ENCODE measurements at places on chromosomes 1 and 21.

GRCh38 chr1:61299463-61299862 lies 217.1 kb downstream of the NFIA start:
- no peak for DNase-seq

- no peak for DNase-seq
These were observed 9.1 kb upstream of the TMEM54 start for GRCh38 chr1:32910319-32910718.

DNA sequence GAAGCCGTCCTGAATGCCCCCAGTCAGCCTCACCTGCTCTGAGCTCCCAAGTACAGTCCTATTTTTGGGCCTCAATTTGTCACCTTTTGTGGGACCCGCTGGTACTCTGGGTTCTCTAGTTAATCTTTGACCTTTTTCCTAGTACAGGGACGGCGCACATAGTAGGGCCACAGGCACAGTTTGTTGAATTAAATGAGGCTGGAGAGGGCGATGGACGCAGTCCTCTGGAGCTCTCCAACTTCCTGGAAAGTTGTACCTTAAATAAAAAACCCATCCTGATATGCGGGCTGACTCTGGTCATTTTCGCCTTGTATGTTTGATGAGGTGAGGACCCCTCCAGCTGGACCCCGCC lies 4.8 kb downstream of the FAM110D start:
- DNase-seq, result no peak

- no peak for DNase-seq
These were observed 169.2 kb downstream of the DHRS3 start for GRCh38 chr1:12448746-12449177.

DNA sequence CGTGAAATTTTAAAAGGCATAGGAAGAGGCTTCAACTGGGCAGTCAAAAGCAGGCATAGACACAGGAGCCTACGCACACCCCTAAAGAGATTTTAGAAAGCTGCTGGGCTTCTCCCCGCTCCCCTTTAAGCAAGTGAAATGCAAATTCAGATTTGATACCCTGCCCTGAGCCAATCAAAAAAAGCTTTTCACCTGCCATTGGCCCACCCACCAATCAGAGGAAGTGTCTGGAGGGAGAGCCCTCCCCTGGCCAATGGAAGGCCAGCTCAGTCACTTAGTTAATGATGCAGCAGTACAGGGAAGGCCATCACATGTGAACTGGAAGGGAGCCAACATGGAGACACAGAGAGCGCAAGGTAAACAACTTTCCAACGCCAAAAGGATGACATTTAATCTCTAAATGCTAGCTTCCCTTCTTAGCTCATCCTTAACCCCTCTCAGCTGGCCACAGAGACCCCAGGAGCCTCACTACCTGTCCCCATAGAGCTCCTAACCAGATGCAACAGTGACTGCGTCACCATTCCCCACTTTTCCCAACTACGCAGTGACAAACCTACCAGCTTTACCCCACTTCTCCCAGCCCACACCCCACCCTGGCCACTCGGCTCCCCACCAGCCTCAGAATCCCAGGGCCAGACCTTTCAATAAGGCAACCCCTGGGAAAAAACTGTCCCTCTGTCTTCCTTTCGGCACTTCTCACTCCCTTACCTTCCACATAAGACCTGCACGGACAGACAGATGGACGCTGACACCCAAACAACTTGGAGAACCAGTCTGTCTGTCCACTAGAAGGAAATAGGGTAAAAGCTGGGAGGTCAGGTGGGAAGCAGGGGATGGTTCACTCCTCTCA lies 71.0 kb downstream of the CD46 start:
- DNase-seq, result peak; percentile 26

DNA sequence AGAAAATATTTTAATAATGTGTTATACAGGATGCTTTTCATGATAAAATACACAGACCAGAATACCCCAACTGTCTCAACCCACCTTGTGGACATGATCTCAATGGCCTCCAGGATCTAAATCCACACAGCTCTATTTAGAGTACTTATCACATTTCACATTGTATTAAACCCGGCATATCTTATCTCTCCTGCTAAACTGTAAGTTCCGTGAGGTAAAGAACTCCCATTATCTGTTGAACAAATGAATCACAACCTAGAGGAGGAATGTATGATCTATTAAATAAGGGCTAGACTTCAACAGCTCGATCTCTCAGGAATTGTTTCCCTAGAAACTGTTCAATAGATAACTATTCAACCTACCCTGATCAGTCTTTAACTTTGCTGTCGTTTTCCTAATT lies 6.9 kb downstream of the ETV3 start:
- DNase-seq, result no peak

DNA sequence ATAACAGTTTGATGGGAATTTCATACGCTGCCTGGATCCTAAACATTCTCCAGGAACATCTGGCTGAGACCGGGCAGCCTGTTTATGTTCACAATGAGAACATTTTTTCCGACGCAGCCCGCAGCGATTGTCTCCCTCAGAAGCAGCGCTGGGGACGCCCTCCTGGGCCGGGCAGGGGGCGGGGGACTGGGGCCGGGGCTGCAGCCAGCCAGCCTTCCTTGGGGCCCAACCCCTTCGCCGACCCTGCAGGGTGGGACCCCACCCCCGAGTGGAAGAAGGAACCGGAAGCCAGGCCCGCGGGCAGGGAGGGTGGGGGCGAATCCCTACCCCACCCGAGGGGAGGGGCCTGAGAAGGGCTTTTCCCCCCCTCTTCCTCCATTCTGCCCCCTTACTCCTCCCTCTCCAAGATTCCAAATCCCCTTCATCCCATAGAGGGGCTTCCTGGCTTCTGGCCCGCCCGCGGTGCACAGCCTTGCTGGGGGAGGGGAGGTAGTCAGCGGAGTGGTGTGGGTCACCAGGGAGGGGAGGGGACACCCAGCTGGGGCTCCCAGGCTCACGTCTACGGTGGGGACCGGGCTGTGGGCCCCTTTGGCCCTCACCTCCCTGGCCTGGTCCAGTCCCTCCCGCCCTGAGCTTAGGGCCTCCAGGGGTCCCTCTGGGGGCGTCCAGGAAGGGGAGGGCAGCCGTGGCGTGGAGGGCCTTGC lies 60.6 kb downstream of the WNT9A start:
- DNase-seq, result peak; percentile 49

GRCh38 chr1:15485636-15486035 lies 9.7 kb downstream of the CELA2B start:
- DNase-seq, result no peak

DNA sequence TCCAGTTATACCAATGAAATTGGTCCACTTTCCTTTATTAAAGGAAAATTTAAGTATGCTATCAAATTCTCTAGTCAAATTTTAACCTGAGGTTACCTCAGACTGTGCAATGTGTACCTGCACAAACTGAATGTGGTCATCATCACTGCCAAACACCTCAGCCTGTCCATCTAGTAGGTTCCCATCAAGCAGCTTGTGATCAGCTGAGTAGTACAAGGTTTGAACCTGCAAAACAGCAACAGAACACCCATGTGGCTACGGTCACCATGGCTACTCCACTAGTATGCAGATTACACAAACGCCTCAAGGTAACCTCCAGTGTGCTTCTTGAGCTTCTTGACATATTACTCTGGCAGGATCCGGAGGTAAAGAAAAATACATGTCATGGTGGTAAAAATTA lies 11.6 kb downstream of the IVNS1ABP start:
- no peak for DNase-seq

- DNase-seq, result no peak
These were observed 39.3 kb upstream of the RGS4 start for GRCh38 chr1:163029901-163030300.

- no peak for DNase-seq
These were observed 2.5 kb upstream of the LEFTY1 start for GRCh38 chr1:225891229-225891972.

GRCh38 chr1:17270891-17271765 lies 22.2 kb downstream of the PADI3 start:
- no peak for DNase-seq

DNA sequence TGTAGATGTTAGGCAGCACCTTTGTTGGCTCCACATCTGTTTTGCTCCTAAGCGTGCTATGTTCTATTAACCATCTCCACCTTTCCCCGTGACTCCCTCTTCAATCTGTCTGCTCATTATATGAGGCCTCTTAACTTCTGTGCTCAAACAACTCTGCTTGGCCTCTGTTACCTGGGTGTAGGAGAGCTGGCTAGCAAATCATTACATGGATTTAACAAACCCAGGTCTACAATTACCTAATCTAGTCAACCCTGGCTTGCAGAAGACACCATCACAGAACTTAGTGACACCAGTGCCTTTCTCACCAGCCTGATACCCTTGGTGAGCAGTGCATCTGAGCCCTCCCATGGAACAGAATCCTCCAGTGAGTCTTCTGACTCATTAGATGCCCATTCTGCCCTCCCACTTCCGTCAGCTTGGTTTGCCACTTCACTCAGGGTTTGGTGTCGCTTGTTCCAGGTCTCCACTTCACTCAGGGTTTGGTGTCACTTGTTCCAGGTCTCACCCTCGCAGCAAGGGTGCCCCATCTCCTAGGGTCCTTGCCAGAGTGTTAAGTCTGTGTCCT lies 92.0 kb upstream of the KIF26B start:
- DNase-seq, result no peak

- DNase-seq, result no peak
These were observed 20.2 kb downstream of the NFYC start for GRCh38 chr1:40711465-40712404.

GRCh38 chr1:178684542-178685000 lies 40.5 kb upstream of the RALGPS2 start:
- DNase-seq, result no peak

GRCh38 chr1:159750621-159751020 lies 30.1 kb upstream of the DUSP23 start:
- no peak for DNase-seq

GRCh38 chr1:14282707-14283106 lies 315.8 kb upstream of the KAZN start:
- DNase-seq, result peak; percentile 47

GRCh38 chr1:200365897-200366426 lies 43.9 kb downstream of the ZNF281 start:
- DNase-seq, result no peak

DNA sequence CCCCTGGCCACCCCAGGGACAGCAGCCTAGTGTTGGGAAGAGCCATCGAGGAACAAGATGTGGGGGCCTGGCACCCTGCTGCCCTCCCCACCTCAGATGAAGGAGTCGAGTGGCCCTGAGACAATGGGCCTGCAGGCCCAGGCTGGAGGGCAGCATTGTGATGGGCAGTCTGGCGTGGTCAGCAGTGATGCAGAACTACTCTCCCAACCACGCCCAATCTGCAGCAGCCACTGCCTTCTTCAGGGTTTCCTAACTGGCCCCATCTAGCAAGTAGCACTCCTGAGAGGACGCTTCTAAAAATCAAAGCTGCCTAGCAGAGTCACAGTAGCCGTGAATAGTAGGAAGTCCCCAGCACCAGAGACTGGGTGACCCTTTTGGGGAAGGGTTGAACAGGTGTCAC lies 18.5 kb downstream of the CDCP2 start:
- DNase-seq, result no peak

DNA sequence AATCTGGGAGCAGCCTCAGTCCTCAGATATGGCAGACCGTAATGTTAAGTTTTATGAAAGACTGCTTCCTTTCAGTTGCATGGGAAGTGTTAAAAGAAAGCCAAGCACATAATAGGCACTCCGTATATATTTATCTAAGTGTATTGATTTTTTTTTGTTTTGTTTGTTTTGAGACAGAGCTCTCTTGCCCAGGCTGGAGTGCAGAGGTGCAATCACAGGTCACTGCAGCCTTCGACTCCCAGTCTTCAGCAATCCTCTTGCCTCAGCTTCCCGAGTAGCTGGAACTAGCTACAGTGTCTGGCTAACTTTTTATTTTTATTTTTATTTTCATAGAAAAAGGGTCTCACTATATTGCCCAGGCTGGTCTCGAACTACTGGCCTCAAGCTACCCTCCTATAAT lies 341.8 kb downstream of the USH2A start:
- DNase-seq, result no peak

GRCh38 chr1:3011631-3012455 lies 9.4 kb upstream of the ACTRT2 start:
- DNase-seq, result no peak

GRCh38 chr1:170309389-170310013 lies 163.7 kb downstream of the NTMT2 start:
- no peak for DNase-seq

- no peak for DNase-seq
These were observed 894 bp upstream of the TSEN15 start for GRCh38 chr1:184050636-184051035.

DNA sequence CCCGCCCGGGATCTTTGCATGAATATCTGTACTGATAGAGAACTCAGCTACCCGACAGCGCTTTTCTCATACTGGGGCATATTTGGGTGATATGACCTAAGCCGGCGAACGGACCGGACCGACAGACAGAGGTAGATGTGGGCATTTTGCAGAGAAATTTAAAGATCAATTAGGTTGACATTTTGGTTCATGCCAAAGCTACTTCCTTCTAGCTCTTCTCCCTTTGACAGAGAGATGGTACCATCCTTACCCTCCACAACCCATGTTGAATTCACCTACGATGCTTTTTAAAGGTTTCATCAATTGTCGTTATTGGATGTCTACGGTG lies 459 bp downstream of the ARV1 start:
- DNase-seq, result no peak

DNA sequence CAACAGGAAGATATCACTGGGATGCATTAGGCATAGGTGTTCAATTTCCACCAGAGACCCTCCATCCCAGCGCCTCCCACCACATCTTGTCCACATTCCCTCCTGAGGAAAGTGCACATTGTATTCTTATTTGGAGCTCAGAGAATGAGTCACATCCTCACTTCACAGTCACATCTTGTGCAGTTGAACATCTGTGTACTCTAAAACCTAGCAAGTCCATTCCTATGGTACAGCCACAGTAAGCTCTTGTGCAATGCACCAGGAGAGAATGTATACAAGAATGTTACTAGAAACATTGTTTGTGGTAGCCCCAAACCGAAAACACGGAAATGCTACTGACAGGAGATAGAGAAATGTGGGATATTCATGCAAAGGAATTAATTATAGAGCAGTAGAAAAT lies 1.6 kb upstream of the KDF1 start:
- no peak for DNase-seq

GRCh38 chr1:21267191-21268077 lies 22.8 kb downstream of the ECE1 start:
- DNase-seq, result peak; percentile 28

DNA sequence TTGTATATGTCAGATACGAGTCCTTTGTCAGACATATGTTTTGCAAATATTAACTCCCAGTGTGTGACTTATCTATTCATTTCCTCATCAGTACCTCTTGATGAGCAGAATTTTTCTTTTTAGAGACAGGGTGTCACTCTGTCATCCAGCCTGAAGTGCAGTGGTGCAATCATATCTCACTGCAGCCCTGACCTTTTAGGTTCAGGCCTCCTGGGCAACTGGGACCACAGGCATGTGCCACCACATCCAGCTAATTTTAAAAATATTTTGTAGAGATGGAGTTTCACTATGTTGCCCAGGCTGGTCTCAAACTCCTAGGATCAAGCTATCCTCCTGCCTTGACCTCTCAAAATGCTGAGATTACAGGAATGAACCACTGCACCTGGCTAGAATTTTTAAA lies 93.0 kb downstream of the HLCS start:
- no peak for DNase-seq
